ENCODE measurements at places on chromosomes 2 and 18.

DNA sequence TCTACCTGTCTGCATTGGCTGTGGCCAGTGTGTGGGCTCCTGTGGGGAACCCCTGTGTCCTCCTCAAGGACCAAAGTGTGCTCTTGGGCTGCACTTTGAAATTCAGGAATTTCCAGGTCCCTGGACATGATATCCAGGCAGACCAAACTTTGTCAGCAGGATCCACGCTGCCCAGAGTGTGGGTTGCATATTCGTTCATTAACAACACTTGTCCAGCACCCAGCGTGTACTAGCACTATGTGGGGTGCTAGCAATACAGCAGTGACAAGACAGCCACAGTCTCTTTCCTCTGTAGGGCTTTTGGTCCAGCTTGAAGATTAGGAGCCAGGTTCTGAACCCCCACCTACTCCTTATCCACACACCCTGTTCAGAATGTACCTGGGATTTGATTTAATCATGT is 304.5 kb downstream of the ZNF521 start:
- DNase-seq, result no peak

GRCh38 chr2:182816866-182817265 is 49.6 kb downstream of the FRZB start:
- no peak for DNase-seq

DNA sequence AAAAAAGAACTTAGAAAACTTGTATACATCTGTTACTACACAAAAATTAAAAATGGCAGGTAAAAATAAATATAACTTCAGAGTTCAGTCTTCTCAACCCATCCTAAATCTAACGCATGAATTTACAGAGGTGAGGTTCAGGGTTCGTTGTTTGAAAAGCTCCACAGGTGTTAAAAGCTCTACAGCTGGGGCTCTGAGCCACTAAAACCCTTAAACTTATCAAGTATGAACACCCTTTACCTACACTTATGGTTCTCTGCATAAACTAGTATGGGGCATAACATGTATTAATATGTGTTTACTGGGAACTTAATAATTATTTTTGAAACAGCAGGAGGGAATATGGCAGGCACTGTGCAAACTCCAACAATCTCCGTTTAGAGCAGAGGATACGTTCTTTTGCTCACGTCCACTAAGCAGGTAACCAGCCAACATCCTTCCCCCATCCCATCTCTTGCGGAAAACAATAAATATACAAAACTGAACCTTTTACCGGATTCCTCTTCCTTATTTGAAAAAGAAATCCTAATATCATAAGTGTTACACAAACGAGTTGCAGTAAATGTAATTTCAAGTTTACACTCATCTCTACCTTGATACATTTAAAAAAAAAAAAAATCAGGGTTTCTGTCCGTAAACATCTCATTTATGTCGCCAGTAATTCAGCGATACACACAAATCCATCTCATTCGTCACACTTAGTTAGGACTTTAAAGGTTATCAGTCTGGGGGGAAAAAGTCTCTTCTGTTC is 1.3 kb downstream of the PIAS2 start:
- DNase-seq, result peak; percentile 44

DNA sequence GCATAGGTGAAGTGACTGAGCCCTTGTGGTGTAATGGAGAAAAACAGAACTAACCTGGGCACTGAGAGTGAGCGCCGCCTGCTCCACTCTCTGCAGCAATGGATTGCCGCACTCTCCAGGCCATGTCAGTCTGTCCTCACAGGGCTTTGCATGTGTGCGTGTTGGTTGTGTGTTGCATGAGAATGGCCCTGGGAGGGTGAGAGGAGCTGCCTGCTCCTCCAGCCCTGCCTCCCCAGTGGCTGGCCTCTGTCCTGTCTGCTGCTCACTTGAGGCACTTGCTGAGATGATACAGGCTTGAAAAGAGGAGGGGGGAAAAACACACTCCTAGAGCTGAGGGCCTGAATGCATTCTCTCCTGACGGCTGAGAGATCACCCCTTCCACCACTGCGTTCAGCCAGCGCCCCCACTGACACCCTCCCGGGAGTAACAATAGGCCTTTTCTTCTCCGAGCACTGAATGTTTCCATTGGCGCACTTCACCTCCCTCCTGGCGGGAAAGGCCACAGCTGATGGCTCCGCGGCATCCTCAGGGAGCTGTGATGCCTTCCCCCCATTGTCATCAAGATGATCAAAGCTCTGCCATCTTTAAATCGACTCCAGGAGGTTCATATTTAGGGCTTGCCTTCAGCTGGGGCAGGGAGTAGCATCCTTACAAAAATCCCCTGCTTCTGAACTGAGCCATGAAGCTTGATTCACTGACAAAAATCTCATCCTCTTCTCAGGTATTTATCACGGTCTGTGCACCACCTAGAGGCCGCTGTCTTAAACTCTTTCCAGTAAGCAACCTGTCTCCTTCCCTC is 49.9 kb upstream of the DAPL1 start:
- peak; percentile 77 for DNase-seq

DNA sequence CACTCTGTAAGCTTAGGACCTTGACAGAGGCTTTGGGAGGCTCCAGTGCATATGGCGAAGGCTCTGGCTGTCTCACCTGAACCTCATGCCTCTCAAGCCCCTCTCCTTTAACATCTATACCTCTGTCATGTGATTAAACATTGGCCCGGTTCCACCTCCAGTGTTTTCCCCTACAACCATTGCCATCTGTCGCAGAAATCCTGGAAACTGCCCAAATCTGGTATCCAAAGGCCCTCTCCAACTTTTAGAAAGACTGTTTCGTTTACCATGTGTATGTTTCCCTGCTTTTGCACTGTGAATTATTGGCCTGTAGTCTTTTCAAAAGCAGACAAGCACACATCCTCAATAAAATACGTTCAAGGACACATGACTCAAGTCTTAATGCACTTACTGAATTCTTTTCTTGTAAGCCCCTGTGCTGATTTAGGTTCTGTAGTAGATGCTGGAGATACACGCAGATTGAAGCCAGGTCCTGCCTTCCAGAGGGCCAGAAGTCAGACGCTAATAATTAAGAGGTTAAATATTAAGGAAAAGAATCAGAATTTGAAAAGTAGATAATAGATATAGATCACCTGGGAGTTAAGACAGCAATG is 386.4 kb upstream of the SLC14A2 start:
- DNase-seq, result no peak
